AG04449 (cell line): ENCODE measurements at places on chromosomes 12 and 14.

GRCh38 chr12:108386709-108387360 lies 47.7 kb upstream of the CMKLR1 start:
- no peak for DNase-seq

- no peak for DNase-seq
Observed at GRCh38 chr14:45246691-45247090, 6.3 kb downstream of the MIS18BP1 start.

GRCh38 chr12:47881826-47882427 lies 22.9 kb downstream of the VDR start:
- peak; percentile 97 for DNase-seq

DNA sequence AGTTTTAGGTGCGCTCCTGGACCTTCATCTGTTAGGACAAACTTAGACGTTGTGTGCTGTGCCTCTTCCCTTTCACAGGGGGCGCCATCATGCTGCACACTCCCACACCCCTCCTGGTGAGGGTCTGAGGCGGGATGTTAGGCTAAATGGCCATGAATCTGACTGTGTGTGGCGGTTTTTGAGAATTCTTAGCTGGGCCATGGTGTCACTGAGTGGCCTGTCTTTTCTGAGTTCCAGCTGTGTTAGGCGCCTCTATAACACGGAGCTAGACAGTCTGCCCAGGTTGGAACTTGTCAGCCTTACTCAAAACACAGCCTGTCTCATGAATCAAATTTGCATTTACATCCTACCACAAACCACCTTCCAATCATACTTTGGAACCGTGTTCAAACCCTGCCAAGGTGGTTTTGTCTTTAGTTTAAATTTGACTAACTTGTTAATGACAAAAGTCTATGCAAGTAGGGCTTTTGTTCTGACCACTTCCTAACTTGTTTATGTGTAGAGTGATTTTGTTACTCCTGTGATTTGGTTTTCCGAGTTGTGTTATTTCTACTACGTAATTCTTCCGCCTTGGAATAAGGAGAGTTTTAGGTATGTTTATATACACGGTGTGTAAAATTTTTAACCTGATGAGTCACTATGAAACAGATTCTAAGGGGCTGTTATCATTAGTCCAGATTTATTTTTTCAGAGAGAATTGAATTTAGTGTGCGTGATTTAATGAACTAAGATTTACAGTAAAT lies 19.6 kb downstream of the ACVR1B start:
- DNase-seq, result no peak

DNA sequence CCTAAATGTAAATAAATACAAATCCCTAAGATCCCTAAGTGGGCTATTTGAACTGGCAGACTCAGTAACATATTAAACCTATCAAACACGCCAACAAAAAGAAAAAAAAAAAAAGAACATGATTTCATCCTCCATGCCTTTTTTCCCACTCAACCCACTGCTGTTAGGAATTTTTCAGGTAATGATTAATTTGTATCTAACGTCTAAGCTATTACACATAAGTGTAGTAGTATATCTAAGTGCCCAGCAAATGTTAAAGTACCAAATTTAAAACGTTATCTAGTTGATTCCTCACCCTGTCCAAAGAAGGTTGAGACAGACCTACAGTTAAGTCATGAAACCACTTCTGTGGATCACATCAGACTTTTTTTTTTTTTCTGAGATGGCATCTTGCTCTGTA lies 16.4 kb upstream of the ARID4A start:
- DNase-seq, result no peak

DNA sequence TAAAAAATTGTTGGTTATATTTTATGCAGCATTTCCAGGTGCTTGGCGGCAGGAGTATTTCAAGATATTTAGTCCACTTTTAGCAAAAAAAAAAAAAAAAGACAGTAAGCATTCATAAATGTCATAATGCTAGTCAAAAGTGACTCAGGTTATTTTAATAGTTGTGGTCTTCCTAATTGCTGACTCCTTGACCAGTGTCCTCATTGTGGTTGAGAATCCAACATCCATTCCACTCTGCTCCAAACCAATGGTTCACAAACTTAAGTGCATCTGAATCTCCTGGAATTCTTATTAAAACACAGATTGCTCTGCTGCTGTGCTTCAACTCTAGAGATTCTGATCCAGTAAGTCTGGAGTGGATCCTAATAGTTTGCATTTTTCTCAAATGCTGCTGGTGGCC lies 71.4 kb downstream of the AKAP6 start:
- peak; percentile 44 for DNase-seq

DNA sequence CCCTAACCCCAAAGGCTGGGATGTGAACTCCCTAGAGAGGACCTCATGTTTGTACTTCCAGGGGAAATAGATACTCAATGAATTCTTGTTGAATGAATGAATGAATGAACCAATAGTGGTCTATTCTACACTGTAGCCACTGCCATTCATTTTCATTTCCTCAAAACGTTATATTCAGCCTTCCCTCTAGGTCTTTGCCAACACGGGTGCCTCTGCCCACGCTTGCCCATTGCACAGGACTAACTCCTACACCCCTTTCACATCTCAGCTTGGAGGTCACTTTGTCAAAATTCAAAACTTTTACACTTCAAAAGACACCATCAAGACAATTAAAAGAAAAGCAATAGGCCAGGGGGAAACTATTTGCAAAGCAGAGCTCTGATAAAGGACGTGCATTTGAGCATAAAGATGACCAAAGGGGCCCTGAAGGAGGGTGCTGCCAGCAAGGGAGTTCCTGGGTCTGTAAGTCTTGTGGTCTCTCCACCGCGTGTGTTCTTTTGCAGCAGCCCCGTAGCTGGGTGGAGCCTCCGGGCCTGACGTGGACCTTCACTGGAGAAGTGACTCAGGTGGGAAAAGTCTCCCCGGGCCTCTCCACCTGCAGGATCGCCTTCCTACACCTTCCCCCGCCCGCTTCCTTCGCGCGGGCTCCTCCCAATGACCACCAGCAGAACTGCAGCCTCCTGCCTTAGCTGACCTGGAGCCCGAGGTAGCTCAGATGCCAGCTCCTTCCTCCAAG lies 31.5 kb downstream of the TMEM63C start:
- no peak for DNase-seq

- DNase-seq, result no peak
Observed at GRCh38 chr12:18101043-18101442, 11.1 kb upstream of the RERGL start.

GRCh38 chr14:73149753-73150152 lies 13.4 kb downstream of the PSEN1 start:
- DNase-seq, result no peak

- no peak for DNase-seq
Observed at GRCh38 chr14:55572578-55572977, 7.4 kb upstream of the KTN1 start.

- DNase-seq, result no peak
Observed at GRCh38 chr14:99040711-99041110, 231.3 kb downstream of the BCL11B start.

GRCh38 chr12:104359216-104359615 lies 55.7 kb downstream of the EID3 start:
- no peak for DNase-seq

- DNase-seq, result no peak
Observed at GRCh38 chr12:107318806-107319532, 225.6 kb upstream of the CRY1 start.

DNA sequence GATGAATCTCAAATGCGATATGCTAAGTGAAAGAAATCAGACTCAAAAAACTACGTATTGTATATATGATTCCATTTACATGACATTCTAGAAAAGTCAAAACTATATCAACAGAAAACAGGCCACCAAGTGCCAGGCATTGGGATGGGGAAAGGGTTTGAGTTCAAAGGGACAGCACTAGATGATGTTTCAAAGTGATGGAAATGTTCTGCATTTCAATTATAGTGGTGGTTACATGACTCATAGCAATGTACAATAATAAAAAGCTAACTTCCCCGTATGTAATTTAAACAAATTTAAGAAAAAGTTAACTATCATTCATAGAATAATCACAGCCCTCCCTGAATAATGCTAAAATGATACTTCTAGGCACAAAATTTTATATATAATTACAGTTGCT lies 13.5 kb downstream of the HECTD1 start:
- no peak for DNase-seq

DNA sequence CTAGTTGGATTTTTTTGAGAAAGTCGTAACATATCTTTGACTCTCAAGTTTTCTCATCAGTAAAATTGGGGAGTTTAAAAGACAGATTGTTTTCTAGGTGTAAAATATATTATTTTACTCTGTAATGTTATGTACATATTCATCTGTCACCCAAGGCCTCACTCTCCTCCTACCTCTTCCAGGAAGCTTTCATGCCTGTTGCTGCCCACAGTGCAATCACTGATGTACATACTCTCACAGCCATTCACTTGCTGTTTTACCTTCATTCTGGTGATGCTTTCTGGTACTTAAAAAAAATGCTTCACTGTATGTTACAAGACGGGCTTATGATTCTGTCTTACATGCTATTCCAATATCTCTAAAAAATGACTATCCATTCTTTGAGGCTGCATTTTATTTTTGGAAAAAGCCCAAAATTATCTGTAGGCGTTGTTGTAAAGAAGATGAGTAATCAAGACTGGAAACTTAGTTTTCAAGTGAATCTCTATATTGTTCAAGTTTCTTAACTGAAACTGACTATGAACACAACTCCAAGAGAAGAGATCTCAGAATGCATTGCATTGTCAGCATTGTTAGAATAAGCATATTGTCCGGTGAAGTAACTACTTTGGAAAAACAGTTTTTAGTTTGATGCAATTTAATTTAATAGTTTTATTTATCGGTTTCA lies 82.5 kb downstream of the LMO3 start:
- no peak for DNase-seq

- no peak for DNase-seq
Observed at GRCh38 chr12:91053951-91054715, 3.7 kb downstream of the KERA start.

DNA sequence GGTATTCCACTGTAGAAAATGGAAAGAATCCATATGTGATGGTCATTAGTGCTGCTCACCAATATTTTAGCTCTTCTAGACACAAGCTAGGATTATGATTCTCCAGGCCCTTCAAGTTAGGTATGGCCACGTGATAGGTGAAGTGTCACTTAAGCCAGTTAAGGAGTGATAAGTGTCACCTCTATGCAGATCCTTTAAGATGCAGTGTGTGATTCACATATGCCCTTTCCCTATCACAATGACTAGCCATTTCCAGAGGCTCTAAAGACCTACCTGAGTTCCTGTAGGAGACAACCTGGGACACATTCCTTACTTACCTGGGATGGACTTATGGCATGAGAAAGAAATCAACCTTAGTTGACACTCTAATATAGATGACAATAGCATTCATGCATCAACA lies 343.2 kb downstream of the NELL2 start:
- no peak for DNase-seq
